ENCODE measurements at places on chromosomes 13 and 19.

- DNase-seq, result no peak
Observed at GRCh38 chr13:32428581-32429432, 877 bp upstream of the N4BP2L1 start.

GRCh38 chr13:71702253-71702652 is 164.8 kb downstream of the DACH1 start:
- DNase-seq, result no peak

DNA sequence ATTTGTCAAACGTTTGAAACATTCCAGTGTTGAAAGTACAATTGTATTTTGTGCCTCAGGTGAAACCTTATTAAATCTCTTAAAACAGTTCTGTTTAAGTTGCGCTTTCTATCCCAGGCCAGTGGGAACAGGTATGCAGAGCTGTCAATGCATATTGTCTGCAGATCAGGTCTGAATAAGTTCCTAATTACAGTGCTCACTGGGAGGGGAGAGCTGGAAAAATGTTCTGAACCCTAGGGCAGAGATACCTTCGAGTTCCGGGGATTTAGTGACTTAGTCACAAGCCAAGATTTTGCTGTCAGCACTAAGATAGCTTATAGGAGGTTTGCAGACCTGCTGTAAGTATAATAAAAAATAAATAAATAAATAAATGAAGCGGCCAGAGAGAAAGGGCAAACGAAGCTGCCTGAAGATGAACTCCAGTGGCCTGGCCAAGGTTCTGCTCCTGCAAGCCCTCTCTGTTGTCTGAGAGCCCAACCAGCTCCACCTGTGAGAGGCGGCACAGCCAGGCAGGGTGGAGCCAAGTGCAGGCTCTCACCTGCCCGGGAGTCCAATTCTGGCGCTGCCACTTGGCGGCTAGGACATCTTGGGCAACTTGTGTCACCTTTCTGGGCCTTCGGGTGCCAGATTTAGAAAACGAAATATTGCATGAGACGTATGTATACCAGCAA is 97.9 kb upstream of the SLC7A1 start:
- no peak for DNase-seq

GRCh38 chr13:29453617-29454011 is 141.9 kb downstream of the SLC7A1 start:
- DNase-seq, result no peak

DNA sequence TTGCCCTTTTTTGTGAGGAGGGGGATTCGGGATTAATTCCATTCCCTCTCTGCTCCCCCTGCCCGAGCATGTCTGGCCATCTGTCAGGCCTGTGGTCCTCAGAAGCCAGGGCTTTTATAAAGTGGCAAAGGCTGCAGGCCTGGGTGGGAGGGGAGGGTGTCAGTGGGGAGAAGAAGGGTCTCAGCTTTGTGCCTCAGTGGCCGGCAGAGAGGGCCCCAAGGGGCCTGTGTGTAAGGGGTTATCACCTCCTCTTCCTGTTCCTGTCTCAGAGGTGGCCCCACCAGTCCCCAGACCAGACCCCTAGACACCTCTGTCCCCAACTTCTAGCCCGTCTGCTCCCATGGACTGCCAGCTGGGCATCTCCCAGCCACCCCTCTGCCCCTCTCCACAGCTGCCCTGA is 3.4 kb upstream of the NUMBL start:
- DNase-seq, result no peak

- no peak for DNase-seq
Observed at GRCh38 chr19:13882836-13883235, 5.9 kb downstream of the NANOS3 start.

GRCh38 chr13:44199627-44200207 is 173.9 kb upstream of the SERP2 start:
- DNase-seq, result no peak

DNA sequence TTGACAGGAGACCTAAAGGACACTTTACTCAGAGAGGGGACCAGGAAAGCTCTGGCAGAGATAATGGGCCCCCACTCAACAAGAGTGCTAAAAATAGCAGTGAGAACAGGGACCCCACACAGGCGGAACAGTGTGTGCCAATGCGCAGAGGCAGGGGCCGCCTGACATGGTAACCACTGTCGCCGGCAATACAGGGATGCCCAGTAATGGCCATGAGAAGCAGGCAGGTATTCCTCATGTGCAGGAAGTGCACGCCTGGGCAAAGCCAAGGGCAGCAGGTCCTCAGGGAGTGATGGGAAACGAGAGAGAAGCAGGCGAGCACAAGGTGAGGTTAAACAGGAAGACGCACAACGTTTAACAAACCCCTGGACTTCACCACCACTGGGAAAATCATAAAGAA is 757.1 kb downstream of the LIG4 start:
- DNase-seq, result no peak

- no peak for DNase-seq
Observed at GRCh38 chr13:42803563-42804204, 22.3 kb downstream of the FAM216B start.

Measured in stimulated activated CD4-positive, alpha-beta T cell treated with anti-CD3 and anti-CD28 coated beads, Interleukin-4, amount 100 ng/mL, for 1 hour (primary cell).